ENCODE measurements at places on chromosomes 7 and 10.

DNA sequence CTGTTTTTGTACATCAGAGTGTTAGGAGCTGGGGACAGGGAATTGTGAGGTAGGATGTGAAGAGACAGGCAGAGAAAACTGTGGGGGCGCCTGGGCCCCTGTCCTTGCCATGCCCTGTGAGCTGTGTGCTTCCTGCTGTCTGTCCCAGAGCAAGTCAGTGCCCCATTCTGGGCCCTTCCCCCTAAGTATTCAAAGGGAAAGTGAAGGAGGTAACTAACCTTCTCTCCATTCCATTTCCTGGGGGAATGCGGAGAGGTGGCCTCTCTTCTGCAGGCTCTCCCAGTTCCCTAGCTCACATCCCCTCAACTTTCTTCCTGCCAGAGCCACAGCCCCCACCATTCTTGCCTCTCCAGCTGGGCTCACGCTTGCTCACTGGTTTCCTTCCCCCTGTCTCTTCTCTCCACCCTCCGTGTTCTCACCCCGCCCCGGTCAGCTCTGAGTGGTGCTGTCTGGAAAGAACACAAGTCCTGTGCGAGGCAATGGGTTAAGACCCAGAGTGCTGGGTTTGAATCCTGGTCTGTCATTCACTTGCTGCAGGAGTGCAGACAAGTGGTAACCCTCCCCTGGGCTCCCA is 9.7 kb upstream of the VSIR start:
- no peak for DNase-seq

- no peak for DNase-seq
These were observed 31.5 kb downstream of the STK32C start for GRCh38 chr10:132276179-132276675.

- DNase-seq, result no peak
These were observed 227.1 kb downstream of the AGMO start for GRCh38 chr7:15334536-15335263.

DNA sequence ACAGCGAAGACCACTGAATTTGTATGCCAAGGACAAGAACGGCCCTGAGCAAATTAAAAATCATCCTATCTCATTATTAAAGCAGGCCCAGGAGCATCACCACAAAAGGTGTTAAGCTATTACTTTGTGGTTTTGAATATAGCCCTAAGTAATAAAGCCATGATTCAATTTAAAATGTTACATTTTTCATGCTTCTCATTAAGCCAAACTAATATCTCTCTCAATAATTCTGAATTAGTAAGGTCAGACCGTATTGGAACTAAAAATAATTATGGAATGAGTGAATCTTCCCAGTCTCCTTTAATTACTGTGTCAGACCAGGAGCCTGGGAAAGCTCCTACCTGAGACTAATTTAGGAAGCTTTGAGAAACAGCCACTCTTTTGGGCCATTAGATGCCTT is 162.4 kb downstream of the SORCS1 start:
- no peak for DNase-seq

DNA sequence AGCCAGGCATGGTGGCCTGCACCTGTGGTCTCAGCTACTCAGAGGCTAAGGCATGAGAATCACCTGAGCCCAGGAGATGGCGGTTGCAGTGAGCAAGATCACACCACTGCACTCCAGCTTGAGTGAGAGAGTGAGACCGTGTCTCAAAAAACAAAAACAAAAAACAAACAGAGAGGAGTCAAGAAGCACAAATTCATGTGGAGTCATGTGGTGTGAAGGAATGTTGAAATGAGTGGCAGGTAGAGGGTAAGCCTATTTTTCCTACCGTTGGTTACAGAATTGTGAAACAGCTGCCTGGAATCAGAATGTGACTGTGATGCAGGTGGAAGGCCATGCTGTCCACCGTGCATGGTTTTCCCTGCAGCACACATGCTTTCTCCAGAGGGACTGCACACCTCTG is 23.7 kb upstream of the NUB1 start:
- no peak for DNase-seq

- no peak for DNase-seq
These were observed 96.9 kb upstream of the CCDC71L start for GRCh38 chr7:106757846-106758245.

DNA sequence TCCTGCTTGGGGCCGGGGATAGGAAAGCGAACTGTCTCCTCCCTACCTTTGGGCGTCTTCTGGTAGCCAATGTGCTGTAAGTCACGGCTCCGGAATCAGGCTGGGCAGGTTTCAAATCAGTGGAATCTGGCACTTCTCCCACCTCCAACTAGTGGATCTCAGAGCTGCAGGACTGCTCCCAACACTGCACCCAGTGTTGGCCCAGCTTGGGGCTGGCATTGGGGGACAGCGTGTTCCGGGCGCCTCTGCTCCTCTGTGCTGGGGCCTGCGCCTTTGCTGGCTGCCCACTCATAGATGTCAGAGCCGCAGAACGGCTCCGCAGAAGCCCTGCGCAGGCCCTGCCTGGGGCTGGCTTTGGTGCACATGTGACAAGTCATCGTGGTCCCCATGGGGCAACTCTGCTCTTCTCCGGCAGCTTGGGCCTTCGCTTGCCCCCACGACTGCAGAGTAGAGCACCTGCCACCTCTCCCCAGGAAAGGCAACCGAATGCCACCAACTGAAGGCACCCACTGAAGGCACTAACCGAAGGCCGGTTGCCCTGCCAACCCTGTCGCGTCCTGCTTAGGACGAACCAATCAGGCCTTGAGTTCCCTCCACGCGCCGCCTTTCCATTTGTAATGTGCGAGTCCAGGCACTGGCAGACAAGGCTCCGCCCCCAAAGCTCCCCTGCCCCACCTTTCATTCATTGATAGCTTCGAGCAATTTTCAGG is 85.5 kb upstream of the ABI1 start:
- DNase-seq, result peak; percentile 88

DNA sequence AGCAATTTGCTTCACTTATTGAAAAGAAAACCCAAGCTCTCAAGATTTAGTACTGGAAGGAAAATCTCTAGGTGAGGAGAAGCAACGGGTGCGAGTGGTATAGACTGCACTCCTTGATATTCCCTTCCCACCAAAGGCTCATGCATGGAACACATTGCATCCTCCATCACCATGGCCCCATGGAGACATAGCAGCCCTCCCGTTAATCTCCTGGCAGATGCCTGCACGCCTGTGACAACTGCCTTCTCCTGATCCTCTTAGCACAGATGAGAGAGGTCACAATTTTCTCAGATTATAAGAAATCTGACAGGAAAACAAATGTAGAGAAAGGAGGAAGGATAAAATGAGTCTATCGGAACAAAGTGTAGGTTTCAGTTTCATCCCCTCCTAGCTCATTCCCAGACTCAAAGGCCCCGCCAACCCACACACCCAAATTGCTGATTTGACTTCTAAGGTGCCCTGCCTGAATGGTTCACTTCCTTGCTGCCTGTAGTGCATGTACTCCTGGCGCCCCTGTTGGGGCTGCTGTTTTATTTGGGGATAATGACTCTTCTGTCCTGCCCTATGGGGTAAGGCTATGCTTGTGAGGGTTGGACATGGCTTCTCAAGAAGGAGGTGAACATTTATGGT is 50.0 kb downstream of the PLXNA4 start:
- DNase-seq, result no peak

DNA sequence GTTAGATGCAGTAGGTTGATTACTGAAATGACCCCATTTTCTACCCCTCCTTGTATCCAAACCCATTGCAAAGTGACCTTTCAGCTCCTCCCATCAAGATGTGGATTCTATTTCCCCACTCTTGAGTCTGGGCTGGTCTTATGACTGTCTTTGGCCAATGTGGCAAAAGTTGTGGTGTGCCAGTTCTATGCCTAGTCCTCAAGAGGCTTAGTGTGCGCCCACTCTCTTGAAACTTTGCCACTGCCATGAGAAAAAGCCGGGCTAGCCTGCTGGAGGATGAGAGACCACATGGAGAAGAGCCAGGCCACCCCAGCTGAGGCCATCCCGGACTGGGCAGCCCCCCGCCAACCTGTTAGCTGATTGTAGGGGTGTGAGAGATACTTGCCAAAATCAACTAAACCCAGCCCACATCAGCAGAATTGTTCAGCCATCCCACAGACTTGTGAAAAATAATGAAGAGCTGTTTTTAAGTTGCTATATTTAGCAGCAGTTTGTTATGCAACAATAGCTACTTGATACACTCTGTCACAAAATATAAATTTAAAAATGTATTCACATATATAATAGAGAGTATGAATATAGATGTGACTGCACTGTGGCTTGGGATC is 131.0 kb upstream of the PALS2 start:
- DNase-seq, result no peak

DNA sequence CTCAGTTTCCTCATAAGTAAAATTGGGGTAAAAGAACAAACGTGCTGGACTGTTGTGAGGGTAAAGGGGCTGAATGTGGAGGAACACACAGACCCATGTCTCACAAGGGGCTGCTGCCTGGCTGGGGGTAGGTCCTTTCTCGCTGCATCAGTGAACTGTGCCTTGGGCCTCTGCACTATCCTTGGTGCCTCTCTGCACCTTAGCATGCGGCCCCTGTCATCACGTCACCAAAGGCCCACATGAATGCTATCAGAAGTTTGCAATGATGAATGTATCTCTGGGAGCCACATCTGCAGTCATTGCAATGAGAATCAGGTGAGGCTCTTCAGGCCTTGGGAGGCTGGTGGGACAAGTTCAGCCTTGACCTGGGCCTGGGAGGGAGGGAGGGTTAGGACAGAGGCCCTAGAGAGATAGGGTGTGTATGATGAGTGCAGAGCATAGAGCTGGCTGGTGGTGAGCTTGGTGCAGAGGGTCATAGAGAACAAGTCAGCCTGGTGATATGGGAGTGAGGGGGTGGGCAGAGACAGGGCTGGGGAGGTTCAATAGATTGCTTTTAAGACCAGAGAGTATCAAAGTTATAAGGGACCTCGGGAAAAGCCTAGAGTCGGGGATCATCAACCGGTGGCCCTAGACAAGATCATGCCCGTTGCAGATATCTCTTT is 308.4 kb downstream of the RPS24 start:
- no peak for DNase-seq

- DNase-seq, result no peak
These were observed 71.7 kb downstream of the PRLHR start for GRCh38 chr10:118523775-118524174.

- no peak for DNase-seq
These were observed 53.3 kb upstream of the NXPH1 start for GRCh38 chr7:8380130-8380529.

DNA sequence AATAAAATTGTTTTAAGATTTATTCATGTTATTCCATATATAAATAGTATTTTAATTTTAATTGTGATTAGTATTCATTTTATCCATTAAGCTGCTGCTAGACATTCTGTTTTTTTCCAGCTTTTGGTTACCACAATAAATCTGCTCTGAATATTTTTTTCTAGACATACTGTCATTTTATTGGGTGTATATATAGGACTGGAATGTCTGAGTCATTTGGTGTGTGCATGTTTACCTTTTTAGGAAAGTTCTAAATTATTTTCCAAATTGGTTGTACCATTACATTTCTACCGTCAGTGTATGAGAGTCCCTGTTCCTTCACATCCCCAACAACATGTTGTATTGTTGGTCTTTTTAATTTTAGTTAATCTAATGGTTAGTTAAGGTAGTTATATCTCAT is 1138.1 kb downstream of the REEP3 start:
- no peak for DNase-seq

DNA sequence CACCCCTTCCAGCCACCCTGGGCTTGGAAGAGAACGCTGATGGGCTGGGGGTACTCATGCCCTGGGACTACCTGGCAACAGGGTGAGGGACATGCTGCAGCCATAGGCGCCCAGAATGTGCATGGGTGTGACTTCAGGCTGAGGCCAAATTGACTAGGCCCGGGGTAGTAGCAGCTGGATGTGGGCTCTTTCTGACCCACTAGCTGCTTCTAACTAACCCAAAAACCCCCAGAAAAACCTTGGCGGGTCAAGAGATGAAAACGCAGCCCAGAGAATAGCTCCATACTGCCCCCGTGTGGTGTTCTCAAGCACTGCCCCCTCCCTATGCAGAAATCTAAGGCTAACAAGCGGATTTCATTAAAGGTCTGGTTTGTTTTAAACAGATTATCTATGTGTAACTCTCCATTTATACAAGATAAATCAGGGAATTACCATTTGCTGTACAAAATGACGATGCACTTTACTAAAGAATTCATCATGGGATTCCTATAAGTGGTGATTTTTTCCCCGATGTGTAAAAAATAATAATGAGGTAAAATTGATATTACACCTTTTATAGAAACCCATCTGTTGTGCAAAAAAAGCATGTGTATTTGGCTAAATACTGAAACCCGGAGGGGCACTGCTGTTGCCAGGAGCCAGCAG is 4.2 kb downstream of the SMARCD3 start:
- DNase-seq, result peak; percentile 54

DNA sequence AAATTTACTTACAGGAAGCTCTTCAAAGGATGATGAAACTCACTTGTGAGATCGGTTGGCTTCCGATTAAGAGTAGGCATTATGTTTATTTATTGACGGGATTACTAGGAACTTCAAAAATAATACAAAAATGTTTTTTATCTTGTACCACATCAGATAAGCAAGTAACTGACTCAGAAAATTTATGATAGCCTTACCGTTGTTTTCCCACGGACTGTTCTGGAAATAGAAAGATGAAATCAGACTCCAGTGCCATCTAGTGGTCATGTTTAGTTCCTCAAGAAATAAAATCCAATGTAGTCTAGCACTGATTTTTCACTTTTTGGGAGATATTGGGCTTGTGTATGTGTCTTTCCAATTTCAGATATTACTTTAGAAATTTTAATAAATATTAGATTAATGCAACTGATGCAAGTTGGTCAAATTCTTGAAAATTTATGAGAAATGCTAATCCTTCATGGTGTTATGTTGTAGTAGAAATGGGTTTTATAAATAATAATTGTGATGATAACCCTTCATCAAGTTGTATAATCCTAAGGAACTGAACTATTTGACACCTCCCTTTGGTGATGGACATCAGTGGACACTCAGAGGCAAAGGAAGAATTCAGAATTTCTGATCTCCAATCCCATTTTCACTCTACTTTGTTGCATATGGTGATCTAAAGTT is 168.8 kb downstream of the TMEM26 start:
- peak; percentile 19 for DNase-seq

GRCh38 chr7:139359366-139360209 is at the start of gene LUC7L2:
TSS of gene LUC7L2 (plus strand) at chr7:139359894. CDS start at chr7:139360262, 368 bp downstream.
- peak; percentile 99 for DNase-seq

DNA sequence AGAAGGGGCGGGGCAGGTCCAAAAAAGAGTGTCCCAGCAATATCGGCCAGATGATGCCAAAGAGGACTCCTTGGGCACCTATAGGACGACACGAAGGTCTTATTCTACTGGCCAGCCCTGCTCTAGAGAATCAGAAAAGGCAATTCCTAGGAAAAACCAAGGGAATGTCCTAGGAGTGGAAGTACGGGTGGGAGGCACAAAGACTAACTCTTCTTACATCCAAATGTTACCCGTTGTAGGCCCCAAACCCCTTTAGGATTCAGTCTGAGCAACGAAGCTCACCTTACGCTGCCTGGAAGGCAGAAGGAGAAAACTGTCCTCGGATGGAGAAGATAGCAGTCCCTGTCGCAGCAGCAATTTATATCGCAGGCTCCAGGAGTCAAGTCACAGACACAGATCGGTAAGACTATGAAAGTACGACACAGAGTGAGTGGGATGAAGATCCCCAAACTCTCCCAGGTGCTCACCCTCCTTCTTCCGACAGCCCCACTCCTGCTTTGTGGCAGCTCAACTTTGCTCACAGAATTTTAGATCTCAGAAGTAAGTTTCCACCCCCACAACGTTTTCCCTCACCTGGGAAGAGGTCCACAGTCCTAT is 558 bp downstream of the TCTN3 start:
- DNase-seq, result no peak

All from NCI-H1417 (cell line).